Stimulated activated CD4-positive, alpha-beta T cell treated with anti-CD3 and anti-CD28 coated beads, Interleukin-15, amount 100 ng/mL, for 1 hour (primary cell): ENCODE measurements at places on chromosomes 7 and 10.

GRCh38 chr10:8278099-8278498 is 223.6 kb downstream of the GATA3 start:
- no peak for DNase-seq

DNA sequence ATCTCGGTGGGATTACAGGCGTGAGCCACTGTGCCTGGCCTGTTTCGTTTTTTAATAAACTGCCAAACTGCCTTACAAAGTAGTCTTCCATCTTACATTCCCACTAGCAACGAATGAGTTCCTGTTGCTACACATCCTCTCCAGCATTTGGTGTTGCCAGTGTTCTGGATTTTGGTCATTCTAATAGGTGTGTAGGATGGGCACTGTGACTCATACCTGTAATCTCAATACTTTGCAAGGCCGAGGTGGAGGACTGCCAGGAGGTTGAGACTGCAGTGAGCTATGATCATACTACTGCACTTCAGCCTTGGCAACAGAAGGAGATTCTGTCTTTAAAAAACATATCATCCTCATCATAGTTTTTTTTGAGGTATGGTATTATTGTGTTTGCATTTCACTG is 21.4 kb upstream of the RSBN1L start:
- DNase-seq = no peak

DNA sequence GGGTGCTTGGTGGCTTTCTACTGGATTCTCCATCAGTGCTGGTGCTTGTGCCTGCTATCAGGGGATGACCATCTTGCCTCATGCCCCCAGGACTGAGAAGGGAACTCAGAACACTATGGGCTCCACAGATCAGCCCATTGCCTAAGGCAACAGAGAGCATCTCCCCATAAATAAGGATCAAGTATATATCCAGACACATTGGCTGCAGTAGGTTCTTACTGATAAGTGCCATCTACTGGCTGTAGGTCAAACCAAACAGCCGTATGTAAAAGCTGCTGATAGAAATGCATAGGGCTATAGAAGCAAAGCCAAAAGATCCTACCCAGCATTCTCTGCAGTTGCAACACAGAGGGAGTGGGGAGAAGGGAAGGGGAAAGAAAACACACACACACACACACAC is 153.7 kb downstream of the CDK14 start:
- DNase-seq = no peak

GRCh38 chr10:129424978-129425377 is 42.1 kb upstream of the MGMT start:
- no peak for DNase-seq

GRCh38 chr10:129467359-129468064 is 471 bp downstream of the MGMT start:
- DNase-seq = no peak

GRCh38 chr10:114869520-114869892 is 47.9 kb downstream of the FHIP2A start:
- DNase-seq = no peak

DNA sequence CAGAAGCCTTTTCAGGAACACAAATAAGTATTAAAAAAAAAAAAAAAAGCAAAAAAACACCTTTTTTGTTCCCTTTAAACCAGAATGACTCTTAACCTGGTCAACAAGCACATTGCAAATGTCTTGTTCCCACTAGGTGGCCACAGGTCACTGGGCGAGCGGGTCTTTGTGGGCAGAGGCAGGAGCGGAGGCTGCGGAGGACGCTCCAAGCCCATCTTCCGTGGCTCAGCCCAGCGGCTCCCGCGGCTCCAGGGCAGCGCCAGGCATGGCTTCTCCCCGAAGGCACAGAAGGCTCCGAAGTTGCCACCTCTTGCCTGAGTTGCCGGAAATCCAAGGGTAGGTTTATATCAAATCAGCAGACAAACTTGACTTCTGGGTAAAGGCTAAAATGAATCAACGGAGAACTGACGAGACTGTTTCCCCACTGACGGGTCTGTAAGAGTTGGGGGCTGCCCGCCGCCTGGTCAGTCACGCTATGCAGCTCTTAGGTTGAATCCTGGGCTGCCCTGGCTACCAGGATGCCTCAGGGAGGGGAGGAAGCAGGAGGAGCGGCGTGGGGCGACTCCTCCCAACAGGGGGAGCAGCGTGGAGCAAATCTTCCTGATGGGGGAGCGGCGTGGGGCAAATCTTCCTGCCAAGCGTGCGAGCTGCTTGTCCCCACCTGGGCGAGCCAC is 144.5 kb downstream of the PTPRN2 start:
- no peak for DNase-seq
